Stimulated activated CD8-positive, alpha-beta memory T cell treated with anti-CD3 and anti-CD28 coated beads, Interleukin-2, amount 100 ng/mL, for 48 hours (primary cell): ENCODE measurements at places on chromosomes 6 and 20.

GRCh38 chr6:6764764-6765434 lies 176.4 kb downstream of the LY86 start:
- no peak for DNase-seq

GRCh38 chr6:82875573-82876185 lies 190.0 kb downstream of the UBE3D start:
- DNase-seq: no peak

- DNase-seq: no peak
These were observed 10.7 kb upstream of the MPC1 start for GRCh38 chr6:166393535-166393823.

DNA sequence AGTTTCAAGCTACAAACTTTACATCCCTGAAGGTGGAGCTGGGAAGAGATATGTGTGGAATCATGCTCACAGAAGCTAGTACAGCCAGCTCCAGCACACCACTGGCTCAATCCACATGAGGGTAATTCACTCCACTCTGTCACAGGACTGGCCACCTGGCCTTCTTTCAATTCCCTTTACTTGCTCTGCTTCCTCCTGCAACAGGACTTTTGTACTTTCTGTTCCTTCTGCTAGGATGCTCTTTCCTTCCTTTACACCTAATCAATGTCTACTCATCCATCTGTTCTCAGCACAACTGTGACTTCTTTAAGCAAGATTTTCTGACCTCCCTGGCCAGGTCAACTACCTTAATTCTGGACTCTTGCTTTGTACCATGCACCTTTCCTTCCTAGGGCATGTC lies 39.4 kb upstream of the MYB start:
- no peak for DNase-seq

GRCh38 chr6:41359617-41360313 lies 24.4 kb downstream of the NCR2 start:
- DNase-seq: no peak

- no peak for DNase-seq
These were observed 167.2 kb upstream of the MANEA start for GRCh38 chr6:95410168-95410567.

DNA sequence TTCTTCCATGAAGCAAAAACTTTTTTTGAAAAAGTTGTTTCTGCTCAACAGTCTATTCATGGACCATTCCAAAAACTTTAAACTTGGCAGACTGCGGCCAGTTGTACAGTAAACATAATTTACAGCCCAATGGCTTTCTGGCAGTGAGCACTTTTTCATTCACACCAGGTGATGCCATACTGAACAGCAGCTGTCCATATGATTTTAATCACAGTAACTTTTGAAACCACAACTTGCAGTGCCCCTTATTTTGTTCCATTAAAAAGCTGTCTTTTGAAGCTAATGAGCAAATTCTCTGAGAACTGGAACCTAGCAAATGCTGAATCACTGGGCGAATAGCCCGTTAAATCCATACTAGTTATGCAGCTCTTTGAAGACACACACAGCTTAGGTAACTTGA lies 576.6 kb downstream of the PTPRT start:
- no peak for DNase-seq

GRCh38 chr20:20299904-20300303 lies 68.0 kb upstream of the INSM1 start:
- no peak for DNase-seq

GRCh38 chr6:144123836-144124235 lies 26.5 kb upstream of the STX11 start:
- DNase-seq: no peak

GRCh38 chr6:9754515-9754914 lies 660.4 kb downstream of the TFAP2A start:
- DNase-seq: no peak

DNA sequence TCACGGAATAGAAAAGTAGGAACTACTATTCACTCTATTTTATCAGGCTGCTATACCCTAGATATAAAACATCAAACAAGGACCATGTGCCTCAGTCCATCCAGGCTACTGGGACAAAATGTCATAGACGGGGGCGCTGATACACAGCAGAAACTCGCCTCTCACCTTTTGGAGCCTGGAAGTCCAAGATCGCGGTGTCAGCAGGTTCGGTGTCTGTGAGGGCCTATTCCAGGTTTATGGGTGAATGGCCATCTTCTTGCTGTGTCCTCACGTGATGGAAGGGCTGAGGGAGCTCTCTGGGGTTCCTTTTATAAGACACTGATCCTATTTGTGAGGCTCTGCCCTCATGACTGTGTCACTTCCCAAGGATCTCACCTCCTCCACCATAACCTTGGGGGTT lies 89.5 kb downstream of the DLL1 start:
- DNase-seq: no peak

- DNase-seq: no peak
These were observed 206.7 kb downstream of the MOXD1 start for GRCh38 chr6:132194529-132194928.

- no peak for DNase-seq
These were observed 9.5 kb upstream of the TMEM242 start for GRCh38 chr6:157332813-157333212.

- DNase-seq: no peak
These were observed 43.6 kb upstream of the SLC22A23 start for GRCh38 chr6:3500262-3501014.

DNA sequence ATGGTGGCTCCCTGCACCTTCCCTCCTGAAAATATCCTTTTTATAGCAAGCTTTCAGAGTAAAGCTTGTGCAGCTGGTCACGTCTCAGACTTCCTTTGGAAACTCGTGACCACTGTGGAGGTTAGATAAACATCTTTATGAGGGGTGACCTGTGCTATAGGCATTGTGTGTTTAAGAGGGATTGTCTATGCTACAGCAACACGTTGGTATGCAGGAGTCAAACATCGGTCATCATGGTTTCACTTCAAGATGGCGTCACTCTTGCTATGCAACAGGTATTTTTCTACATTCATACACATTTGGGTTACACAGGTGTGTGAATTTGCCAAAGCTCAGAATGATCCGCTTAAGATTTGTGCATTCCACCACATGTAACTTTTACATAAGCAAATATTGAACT lies 14.6 kb upstream of the BLCAP start:
- DNase-seq: no peak

GRCh38 chr6:40845553-40845952 lies 193.5 kb downstream of the UNC5CL start:
- DNase-seq: no peak

DNA sequence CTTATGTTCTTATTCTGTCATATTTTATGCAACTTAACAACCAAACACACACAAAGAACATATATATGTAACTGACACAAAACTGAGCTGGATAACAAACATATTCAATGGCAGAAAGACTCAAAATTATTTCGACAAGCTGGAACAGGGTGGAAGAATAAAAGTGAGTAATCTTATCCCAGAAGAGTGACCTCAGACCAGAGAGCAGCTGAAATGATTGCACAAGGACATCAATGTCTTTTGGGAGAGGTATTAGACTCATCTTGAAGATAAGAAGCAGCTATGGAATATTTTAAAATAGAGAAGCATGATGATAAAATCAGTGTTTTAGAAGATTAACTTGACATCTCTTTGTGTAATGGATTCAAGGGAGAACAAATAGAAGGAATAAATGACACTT lies 191.6 kb upstream of the PRDM1 start:
- no peak for DNase-seq

GRCh38 chr20:309306-309840 lies 12.0 kb downstream of the ZCCHC3 start:
- no peak for DNase-seq

- no peak for DNase-seq
These were observed 42.7 kb downstream of the JAG1 start for GRCh38 chr20:10631126-10631525.

- DNase-seq: no peak
These were observed 116.6 kb upstream of the PROKR2 start for GRCh38 chr20:5433352-5433751.

DNA sequence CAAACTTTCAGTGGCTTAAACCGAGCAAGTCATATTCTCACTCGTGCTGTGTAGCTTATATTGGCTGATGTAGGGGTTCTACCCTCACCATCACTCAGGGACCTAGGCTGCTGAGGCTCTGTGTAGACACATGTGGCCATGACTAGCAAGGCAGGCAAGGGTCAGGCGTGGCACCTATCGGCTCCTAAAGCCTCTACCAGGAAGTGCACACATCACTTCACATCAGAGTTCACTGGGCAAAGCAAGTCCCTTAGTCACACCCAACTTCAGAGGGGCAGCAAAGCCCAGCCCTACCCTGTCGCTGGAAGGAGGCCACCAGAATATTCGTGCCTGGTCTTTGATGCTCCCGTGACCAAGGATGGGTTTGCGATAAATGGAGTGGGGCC lies 42.9 kb downstream of the PPP1R14C start:
- DNase-seq: no peak

GRCh38 chr6:44067173-44068139 lies 59.8 kb downstream of the MRPL14 start:
- no peak for DNase-seq

DNA sequence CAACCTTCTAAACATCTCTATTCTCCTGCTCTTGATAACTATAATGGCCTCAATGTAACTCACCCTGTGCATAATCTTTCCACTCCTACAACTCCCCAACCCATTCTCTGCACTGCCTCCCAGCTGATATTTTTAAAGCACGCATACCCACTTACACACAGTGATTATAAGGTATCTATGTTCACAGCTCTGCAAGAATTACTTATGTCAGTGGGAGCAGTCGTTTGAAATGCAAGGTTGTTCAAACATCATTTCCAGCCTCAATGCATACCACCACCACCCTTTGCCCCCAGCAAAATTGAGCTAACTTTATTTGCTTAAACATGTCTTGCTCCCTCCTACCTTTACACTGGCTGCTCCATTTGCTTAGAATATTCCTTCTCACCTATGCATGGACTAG lies 506.0 kb downstream of the RFPL4B start:
- DNase-seq: no peak

GRCh38 chr20:35497780-35498189 lies 31.7 kb downstream of the C20orf173 start:
- DNase-seq: no peak

- no peak for DNase-seq
These were observed 94.2 kb downstream of the CDS2 start for GRCh38 chr20:5221061-5221430.

- DNase-seq: no peak
These were observed 56.5 kb downstream of the DLL1 start for GRCh38 chr6:170234419-170234818.

DNA sequence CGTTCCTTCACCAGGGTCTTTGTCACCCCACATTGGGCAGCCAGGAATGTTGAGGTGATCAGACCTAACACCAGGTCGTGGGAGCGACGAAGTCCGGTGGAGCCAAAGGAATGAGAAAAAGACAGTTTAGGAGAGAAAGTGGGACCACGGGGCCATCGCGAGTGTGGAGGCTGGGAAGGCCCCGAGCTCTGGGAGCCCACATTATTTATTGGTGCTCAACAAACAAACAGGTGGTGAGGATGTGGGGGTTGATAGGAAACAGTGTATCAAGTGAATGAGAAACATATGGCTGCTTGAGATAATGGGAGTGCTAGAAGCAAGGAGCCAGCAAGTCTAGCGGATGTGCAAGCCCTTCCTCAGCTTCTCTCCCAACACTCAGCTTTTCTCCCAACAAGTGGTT lies 287.1 kb upstream of the SGK1 start:
- no peak for DNase-seq

- DNase-seq: no peak
These were observed 525.5 kb downstream of the TENT5A start for GRCh38 chr6:81226957-81227356.

DNA sequence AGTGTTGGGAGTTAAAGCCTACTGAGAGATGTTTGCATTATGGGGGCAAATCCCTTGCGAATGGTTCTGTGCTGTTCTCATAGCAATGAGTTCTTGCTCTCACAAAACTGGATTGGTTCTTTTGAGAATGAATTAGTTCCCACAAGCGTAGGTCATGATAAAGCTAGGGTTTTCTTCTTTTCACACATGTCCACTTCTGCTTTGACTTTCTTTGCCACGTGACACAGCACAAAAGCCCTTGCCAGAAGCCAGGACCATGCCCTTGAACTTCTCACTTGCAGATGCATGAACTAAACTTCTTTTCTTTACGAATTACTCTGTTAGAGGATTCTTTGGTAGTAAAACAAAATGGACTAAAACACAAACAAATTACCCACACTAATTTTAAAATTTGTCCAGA lies 922.8 kb downstream of the EPHA7 start:
- no peak for DNase-seq

DNA sequence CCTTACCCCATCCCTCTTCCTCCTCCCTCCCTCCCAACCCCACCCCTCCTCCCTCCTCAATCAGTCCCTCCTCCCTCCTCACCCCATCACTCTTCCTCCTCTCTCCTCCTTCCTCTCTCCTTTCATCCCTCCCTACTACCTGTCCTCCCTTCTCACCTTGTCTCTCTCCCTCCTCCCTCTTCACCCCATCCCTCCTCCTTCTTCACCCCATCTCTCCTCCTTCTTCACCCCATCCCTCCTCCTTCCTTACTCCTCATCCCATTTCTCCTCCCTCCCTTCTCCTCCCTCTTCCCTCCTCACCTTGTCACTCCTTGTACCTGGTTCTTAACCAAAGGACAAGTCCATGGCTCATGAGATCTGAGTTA lies 222.4 kb downstream of the TTLL2 start:
- no peak for DNase-seq

DNA sequence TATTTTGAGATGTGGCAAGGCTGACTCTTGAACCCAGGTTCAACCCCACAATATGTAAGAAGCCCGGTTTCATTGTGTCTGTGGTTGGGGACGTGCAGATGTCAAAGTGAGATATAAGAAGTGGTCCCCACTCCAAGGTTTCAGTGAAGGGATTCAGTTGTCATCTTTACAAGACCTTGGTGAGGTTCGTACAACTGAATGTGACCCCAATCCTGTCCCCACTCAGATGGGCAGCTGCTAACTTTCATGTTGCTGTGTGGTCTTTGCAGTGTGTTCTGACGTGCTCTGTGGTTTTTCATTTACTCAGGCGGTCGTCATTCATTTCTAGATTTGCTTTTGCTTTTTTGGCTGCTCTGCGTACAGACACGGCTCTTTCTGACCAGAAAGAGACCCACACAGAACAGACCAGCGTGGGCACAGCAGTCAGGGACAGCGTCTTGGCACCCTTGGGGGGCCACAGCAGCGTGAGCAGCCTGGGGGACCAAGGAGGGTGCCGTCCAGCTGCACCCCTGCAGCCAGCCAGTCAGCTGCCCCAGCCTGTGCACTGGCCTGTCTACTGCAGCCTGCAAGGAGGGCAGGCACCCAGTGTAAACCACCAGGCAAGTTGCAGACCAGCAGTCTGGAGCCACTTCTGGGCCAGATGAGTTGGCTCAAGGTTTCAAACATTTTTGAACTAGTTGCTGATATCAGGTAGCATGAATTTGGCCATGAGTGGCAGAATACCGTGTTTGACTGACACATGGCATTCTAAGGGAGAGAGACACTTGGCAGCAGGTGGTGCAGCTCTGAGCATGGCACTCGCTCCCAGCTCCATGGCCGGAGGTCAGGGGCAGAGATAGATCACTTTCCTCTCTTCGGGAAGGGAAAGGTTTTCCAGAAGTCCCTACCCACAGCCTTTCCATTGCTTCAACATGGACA lies 49.4 kb upstream of the IRF4 start:
- no peak for DNase-seq
